Glutamatergic neuron (in vitro differentiated cells): ENCODE measurements at places on chromosomes 4 and X. TPM values are rescaled to one million over a fixed set of nuclear protein-coding genes. Genes with fewer than 3 reads are reported as not detected.

GRCh38 chrX:42119076-42119475, 195.7 kb upstream of the CASK start:
- H3K27me3 ChIP-seq = no peaks in the 10 kb centered on the region
- H3K36me3 ChIP-seq = no peaks in the 10 kb centered on the region
- H3K4me3 ChIP-seq = no peak overlapping the region
- DNase-seq = no peak
- no peak overlapping the region for H3K27ac ChIP-seq

GRCh38 chr4:34644579-34645115, 1599.7 kb downstream of the ARAP2 start:
- H3K27me3 ChIP-seq = no peaks in the 10 kb centered on the region
- DNase-seq = no peak
- H3K4me1 ChIP-seq = no peaks in the 10 kb centered on the region
- H3K36me3 ChIP-seq = no peaks in the 10 kb centered on the region
- no peak overlapping the region for H3K27ac ChIP-seq

GRCh38 chr4:78722320-78722719, 53.8 kb upstream of the BMP2K start:
- no peak overlapping the region for H3K27ac ChIP-seq
- no peaks in the 10 kb centered on the region for H3K4me1 ChIP-seq
- no peak overlapping the region for H3K4me3 ChIP-seq
- DNase-seq = no peak
- H3K36me3 ChIP-seq = peaks cover 10% of the 10 kb centered on the region

DNA sequence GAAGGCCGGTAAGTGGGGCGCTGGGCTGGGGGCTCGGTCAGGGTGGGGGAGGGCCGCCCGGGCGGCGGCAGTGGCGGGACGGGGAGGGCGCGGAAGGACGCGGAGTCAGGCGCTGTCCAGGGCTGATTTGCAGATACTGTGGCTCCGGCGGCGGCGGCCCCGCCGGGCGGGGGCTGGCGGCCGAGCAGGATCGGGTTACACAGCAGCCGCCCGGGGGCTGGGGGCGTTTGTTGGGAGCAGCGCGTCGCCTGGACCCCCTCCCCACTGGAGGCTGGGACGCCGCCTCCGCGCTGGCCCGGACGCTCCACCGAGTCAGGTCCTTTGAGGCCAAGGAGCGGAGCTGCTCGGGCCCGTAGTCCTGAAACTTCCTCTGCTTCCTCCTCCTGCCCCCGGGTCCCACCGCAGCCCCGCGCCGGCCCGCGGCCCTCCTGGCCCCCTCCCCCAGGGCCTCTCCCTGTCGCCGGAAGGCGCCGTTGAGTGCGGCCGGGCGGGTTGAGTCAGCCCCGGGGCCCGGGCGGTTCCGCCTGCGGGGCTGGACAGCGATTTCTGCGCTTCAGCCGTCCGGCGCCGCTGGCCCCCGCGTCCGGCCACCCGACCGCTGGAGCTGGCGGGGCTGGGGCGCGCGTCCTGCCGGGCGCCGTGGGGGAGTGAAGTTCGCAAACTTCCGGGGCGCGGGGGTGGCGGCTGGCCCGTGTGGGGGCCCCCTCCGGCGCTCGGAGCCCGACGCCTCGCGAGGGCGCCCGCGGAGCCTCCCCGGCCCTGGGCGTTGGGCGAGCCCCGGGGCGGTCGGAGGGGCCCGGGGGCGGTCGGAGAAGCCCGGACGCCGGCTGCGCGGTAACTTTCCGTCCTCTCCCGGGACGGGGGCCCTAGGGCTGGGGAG, 746 bp downstream of the REST start:
- H3K27me3 ChIP-seq = peaks cover 10% of the 10 kb centered on the region
- H3K4me3 ChIP-seq = peak overlapping the region; percentile 93
- H3K36me3 ChIP-seq = no peaks in the 10 kb centered on the region
- no peak overlapping the region for H3K27ac ChIP-seq
- peaks cover 2% of the 10 kb centered on the region for H3K4me1 ChIP-seq

- H3K27me3 ChIP-seq = no peaks in the 10 kb centered on the region
- H3K27ac ChIP-seq = no peak overlapping the region
- no peak for DNase-seq
- H3K4me1 ChIP-seq = no peaks in the 10 kb centered on the region
Observed at GRCh38 chr4:68079928-68080327, 49.7 kb downstream of the TMPRSS11F start.

SAGE1 gene
- not detected for total RNA-seq
